ENCODE measurements at places on chromosomes 16 and 17.
A peak's percentile ranks its signal among the peaks of the same experiment; 100 is the strongest.

GRCh38 chr17:73750975-73751374, 106.7 kb upstream of the SDK2 start:
- DNase-seq: no peak

- DNase-seq: no peak
Observed at GRCh38 chr16:71933913-71934695, 38.8 kb downstream of the IST1 start.

DNA sequence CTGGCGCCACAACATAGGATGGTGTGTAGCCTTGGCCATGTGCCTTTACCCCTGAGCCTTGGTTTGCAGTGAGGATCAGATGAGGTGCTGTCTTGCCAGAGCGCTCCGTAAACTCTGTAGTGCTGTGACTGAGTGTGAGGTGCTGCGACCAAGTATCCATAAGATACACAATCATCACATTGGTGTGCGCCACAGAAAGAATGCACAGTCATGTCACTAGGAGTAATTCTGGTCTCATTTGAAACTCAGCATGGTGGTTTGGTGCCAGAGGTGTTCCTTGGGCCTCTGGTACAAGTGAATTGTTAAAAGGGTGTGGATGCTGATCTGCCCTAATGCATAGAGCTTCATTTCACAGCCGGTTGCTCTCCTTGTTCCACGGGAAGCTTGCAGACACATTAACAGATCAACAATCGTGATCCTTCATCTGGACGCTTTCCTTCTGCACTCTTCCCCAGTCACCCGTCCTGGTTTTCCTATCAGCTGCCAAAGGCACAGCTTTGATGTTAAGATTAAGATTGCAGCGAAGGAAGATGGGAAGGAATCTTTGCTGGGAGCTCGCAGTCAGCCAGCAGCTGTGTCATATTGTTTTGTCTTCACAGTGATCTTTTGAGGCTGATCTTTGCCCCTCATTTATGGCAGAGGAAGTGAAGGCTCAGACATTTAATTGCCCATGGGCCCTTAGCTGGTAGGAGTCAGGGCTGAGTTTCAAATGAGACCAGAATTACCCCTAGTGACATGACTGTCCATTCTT, 79.1 kb downstream of the KSR1 start:
- DNase-seq: peak; percentile 32

DNA sequence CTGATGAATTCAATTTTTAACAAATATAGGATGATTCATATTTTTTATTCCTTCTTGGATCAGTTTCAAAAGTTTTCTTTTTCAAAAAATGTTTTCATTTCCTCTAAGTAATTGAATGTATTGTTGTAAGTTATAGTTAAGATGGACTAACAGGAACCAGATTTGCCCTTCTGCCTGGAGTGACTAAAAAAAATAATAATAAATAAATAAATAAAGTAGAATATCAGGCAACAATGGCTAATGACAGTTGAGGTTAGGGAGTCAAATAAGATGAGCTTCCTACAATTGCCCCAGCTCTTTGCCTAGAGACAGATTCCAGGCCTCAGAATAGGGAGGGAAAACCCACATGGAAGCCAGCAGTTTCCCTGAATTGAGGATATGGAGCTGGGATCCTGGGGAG, 73.7 kb upstream of the MSI2 start:
- DNase-seq: no peak

- DNase-seq: no peak
Observed at GRCh38 chr16:83389751-83390150, 418.0 kb upstream of the HSBP1 start.

- no peak for DNase-seq
Observed at GRCh38 chr17:48413613-48414405, 16.2 kb downstream of the SKAP1 start.

DNA sequence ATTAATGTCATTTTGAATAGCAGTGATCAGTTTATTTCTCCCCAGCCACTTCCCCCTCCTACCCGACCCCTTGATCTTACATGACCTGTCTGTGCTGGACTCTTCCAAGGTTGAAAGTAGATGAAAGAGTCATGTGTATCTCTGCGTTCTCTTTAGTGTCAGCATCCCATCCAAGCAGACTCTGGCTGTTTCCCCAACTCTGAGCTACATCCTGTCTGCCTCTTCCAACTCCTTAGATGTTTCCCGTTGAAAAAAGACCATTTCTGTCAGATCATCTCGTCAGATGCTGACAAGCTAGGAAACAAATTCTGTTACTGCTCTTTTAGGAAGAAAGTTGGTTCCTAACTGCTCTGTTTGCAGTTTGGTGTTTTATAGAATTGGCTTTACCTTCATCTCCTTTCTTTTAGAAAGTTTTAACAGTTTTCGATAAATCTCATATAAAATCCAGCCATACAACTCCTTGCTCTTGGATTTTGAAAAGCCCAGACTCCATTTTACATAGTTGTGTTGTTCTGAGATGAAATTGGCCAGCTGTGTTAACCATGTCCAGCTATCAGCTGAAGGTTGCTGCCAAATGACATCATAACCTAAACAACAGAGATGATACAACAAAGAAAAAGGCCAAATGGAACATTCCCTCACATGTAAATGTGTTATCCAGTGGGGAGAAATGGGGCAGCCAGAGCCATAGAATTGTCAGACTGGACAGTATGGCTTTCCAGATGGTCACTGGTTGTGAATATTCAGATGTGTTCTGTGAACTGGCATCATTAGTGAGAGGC, 43.5 kb downstream of the CYB561 start:
- no peak for DNase-seq

DNA sequence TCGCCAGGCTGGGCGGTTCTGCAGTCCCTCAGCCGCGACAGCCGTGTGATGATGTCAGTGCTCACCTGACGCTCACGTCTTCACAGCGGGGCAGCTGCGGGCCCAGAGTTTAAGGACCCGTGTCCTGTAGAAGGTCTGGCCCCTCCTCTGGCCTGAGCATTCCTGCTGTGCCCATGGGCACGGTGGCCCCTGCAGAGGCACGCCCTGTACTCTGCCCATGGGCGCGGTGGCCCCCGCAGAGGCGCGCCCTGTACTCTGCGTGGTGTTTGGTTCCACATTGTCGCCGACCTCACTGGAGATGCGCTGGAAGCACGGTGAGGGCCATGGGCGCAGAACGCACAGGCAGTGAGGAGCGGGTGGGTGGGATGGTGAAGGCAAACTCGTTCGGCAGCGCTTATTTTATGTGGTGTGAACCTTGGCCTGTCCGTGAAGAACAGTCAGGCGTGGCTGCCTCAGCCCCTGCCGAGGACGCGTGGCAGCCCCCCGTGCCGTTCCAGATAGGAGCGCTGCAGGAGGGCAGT, 122.0 kb downstream of the BANP start:
- no peak for DNase-seq

GRCh38 chr17:73069841-73070240, 22.6 kb downstream of the SLC39A11 start:
- no peak for DNase-seq

- DNase-seq: no peak
Observed at GRCh38 chr16:4091240-4092012, 24.8 kb downstream of the ADCY9 start.

- no peak for DNase-seq
Observed at GRCh38 chr16:85246473-85246872, 134.2 kb upstream of the CIBAR2 start.

- DNase-seq: no peak
Observed at GRCh38 chr16:49716339-49716934, 139.5 kb downstream of the ZNF423 start.

- no peak for DNase-seq
Observed at GRCh38 chr16:55828680-55829079, 4.2 kb downstream of the CES1 start.

GRCh38 chr16:82067042-82067803, 32.2 kb downstream of the HSD17B2 start:
- no peak for DNase-seq

DNA sequence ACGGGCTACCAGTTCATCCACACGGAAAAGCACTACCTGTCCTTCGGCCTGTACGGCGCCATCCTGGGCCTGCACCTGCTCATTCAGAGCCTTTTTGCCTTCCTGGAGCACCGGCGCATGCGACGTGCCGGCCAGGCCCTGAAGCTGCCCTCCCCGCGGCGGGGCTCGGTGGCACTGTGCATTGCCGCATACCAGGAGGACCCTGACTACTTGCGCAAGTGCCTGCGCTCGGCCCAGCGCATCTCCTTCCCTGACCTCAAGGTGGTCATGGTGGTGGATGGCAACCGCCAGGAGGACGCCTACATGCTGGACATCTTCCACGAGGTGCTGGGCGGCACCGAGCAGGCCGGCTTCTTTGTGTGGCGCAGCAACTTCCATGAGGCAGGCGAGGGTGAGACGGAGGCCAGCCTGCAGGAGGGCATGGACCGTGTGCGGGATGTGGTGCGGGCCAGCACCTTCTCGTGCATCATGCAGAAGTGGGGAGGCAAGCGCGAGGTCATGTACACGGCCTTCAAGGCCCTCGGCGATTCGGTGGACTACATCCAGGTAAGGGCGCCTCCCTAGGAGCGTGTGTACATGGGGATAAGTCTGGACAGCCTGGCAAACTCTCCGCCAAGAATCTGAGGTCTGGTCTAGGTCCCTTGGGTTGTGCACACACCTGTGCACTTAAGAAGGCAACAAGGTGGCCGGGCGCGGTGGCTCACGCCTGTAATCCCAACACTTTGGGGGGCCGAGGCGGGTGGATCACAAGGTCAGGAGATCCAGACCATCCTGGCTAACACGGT, 4.2 kb downstream of the HAS3 start:
- DNase-seq: no peak

GRCh38 chr16:70769131-70769530, 31.8 kb downstream of the VAC14 start:
- DNase-seq: no peak

DNA sequence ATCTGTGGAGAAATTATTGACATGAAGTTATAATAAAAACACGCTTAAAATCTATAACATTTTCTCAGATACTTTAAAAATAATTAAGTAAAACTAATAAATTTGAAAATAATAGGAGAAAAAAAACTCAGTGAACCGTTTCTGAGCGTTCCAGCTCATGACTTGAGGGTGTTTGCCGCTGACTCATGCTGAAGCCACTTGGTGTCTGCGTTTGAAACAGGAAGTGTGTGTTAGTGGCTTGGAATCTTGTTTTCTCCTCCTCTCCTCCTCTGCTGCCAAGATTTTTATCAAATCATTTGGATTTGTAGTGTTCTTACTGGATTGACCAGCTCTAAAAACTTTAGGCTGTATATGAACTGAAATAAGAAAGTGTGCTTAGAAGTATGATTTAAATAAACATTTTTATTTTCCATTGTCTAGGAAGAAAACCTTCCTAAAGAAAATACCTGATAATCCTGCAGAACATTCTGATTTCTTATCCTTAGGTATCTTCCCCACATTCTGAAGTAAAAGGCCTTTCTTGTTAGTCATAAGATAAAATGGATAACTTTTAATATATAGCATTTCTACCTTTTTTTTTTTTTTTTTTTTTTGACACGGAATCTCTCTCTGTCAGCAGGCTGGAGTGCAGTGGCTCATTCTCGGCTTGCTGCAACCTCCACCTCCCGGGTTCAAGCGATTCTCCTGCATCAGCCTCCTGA, 30.8 kb downstream of the USP10 start:
- DNase-seq: peak; percentile 86

DNA sequence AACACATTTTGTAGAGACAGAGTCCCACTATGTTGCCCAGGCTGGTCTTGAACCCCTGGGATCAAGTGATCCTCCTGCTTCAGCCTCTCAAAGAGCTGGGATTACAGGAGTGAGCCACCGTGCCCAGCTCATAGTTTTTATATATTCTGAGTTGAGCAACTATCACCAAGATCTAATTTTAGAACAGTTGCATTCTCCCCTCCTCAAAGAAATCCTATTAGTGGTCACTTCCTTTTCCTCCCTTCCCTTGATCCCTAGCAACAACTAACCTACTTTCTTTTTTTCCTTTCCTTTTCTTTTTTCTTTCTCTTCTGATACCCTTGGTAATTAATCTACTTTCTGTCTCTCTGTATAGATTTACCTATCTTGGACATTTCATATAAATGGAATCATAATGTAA, 61.5 kb upstream of the B4GALNT2 start:
- DNase-seq: no peak

- no peak for DNase-seq
Observed at GRCh38 chr17:65690626-65691310, 129.3 kb upstream of the AXIN2 start.

GRCh38 chr16:2692948-2693651, 10.8 kb downstream of the KCTD5 start:
- DNase-seq: peak; percentile 38

GRCh38 chr16:75038036-75038858, 39.4 kb downstream of the ZNRF1 start:
- peak; percentile 61 for DNase-seq

- peak; percentile 67 for DNase-seq
Observed at GRCh38 chr16:87834668-87835473, 34.4 kb downstream of the SLC7A5 start.

GRCh38 chr17:78921437-78921971, 3.7 kb downstream of the TIMP2 start:
- no peak for DNase-seq

DNA sequence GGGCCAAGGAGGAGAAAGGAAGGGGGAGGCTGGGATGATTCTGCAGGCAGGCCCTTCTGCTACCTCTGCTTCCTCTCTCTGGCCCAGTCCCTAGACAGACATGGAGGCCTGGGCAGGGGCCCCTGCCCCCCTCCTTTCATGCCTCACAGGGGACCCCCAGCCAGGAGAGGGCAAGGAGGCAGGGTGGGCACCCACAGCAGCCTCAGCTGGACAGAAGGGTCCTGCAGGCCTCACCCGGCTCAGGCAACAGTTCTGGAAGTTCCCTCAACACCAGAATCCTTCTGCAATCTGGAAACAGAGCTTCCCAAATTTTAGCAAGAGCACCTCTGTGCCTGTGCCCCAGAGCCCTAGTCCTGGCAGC, 8.7 kb downstream of the ARHGAP27 start:
- no peak for DNase-seq

DNA sequence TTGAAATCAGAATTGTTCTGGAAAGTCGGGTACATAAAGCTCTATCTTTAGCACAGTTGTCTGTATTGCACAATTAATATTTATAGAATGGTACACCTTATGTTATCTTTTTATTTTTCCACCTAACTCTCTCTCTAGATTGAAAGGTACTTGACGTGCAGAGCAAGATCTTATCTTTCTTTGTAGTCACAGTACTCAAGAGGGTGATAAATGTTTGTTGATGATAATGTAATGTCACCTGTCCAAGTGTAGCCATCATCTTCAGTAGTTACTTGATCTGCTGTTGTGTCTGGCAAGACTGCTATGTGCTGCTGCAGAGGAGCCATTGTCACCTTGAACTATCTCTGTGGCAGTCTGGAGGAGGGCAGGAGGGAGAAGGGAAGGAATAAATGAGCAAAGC, 5.3 kb downstream of the HMOX2 start:
- DNase-seq: no peak

- DNase-seq: peak; percentile 70
Observed at GRCh38 chr17:46770818-46771560, 47.5 kb downstream of the WNT3 start.

DNA sequence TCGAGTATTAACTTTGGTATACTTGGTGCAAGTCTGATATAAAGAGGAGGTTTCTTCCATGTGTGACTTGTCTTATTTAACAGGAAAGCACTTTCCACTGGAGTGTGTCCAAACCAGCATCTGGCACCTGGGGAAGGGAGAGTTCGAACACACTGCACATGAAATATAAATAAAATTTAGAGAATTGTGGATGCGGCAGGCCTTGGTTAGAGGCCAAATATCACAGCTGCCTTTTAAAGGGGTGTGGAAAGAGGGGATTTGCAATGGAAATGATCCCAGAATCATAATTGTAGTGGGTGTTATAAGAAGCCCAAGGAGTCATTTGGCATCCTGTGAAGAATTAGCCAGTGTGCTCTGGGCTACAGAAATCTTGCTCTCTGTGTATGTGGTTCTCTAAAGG, 4.3 kb upstream of the NXN start:
- no peak for DNase-seq

- no peak for DNase-seq
Observed at GRCh38 chr17:12815642-12816141, 26.4 kb downstream of the ARHGAP44 start.

All from hematopoietic multipotent progenitor cell treated with erythropoietin and hydrocortisone succinate and interleukin-3 and kit ligand, for 6 days (in vitro differentiated cells).